ENCODE measurements at places on chromosomes 2 and 18.

- DNase-seq, result peak; percentile 47
Observed at GRCh38 chr2:46657042-46657504, 177.7 kb downstream of the TMEM247 start.

DNA sequence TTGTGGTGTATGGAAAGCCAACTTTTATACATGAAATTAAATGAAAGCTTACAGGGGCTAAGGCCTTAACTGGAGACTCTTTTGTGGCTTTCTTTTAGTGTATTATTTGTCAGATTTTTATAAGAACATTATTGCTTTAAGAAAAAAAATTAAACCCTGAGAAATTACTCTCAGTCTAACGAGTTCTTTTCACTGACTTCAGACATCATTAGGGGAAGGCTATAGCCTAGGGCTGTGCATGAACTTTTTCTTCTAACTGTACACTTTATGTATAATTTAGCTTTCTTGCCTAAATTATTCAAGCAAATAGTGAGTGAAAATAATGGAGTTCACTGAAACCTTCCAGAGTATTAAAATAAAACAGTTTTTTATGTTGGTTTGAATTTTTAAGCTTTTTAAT is 151.1 kb upstream of the MEIS1 start:
- DNase-seq, result no peak

DNA sequence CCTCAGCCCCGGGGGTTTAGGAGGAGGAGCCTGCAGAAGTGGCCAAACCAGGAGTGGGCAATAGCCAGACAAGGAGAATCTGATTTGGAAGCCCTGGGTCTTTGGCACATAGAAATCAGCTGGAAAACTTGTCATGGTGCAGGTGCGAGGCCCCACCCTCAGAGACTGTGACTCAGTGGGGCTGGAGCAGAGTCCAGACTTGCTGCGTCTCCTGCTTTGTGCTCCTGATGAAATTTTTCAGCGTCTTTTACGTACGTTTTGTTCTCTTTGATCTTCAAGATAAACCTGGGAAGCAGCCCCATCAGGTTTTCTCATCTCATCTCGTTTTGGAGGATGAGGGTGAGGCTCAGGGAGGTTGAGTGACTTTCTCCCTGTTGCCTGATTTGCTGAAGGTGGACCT is 114.1 kb downstream of the CABLES1 start:
- DNase-seq, result no peak

- no peak for DNase-seq
Observed at GRCh38 chr2:239240414-239240881, 160.4 kb downstream of the HDAC4 start.

DNA sequence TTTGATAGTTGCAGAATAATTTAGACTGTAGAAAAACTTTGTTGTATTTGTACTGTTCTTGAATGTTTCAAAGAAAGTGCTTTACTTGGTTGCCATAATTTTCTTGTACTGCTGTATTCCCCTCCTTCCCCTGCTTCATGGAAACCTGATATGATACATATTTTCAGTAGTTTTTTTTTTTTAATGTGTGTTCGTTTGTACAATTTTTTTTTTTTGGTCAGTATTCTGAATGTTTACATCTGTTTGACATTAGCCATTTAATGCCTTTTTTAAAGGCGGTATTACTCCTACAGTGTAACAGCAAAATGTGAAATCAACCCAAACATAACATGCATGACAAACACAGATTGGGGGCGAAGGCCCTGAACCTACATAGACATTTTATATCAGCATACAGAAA is 172.3 kb downstream of the ASXL3 start:
- DNase-seq, result no peak

- DNase-seq, result no peak
Observed at GRCh38 chr2:43224571-43225092, 1.8 kb downstream of the ZFP36L2 start.

All from M059J (cell line).